ENCODE measurements at places on chromosomes 11 and 22. TPM values are rescaled to one million over a fixed set of nuclear protein-coding genes. Genes with fewer than 3 reads are reported as not detected.

- H3K36me3 ChIP-seq, result no peaks in the 10 kb centered on the region
- H3K4me3 ChIP-seq, result no peak overlapping the region
- H3K27ac ChIP-seq, result no peak overlapping the region
- peaks cover 12% of the 10 kb centered on the region for H3K4me1 ChIP-seq
- no peak for DNase-seq
These were observed 46.7 kb downstream of the ABTB2 start for GRCh38 chr11:34311126-34311525.

DNA sequence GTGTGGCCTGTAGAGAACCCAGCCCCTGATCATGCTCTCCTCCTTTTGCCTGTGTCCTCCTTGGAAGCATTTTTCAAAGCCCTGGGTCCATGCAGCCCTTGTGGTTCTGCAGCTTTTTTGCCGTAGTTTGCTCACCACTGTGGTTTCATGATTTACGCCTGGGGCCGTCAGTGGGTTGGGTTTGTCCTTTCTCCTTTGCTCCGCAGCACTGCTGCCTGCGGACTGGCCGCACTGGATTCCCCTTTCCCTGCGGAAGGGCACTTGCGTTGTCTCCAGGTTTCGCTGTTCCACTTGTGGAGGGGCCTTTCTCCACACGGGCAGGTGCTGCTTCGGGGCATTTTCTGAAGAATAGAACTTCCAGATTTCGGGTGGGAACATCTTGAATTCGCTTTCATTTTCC, 1260.9 kb downstream of the BRD1 start:
- H3K4me3 ChIP-seq, result no peak overlapping the region
- peaks cover 6% of the 10 kb centered on the region for H3K27me3 ChIP-seq
- no peak for DNase-seq
- no peak overlapping the region for H3K27ac ChIP-seq
- peaks cover 4% of the 10 kb centered on the region for H3K4me1 ChIP-seq

DNA sequence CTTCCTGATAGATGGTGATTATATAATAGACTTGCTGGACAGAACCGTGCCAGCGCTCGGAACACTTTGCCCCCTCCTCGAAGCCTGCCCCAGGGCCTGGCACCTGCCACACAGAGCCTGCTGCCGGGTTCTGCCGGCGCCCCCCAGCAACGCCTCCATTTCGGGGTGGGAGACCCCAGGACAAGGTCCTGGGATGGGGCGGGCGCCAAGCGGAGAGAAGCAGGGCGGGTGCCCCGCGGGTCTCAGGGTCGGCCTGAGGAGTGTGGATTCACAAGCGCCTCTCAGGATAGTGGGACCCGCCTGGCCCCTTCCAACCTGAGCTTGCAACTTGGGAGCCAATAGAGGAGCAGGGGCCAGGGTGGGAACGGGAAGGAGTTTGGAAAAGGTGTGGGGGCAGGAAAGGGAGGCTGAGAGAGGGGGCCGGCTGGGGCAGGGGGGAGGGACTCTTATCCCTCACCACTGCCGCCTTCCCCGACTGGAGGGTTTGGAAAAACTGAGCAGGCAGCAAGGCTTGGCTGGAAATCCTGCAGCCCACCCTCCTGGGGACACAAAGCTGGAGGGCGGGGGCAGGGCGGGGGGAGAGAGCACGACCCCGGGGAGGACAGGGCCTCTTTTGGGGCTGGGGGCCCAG, 3.3 kb upstream of the BCL9L start:
- H3K4me3 ChIP-seq, result peak overlapping the region; percentile 95
- H3K27ac ChIP-seq, result peak overlapping the region; percentile 98
- H3K36me3 ChIP-seq, result peaks cover 7% of the 10 kb centered on the region
- peaks cover 59% of the 10 kb centered on the region for H3K4me1 ChIP-seq
- no peak for DNase-seq

- no peak overlapping the region for H3K27ac ChIP-seq
- H3K27me3 ChIP-seq, result peaks cover 9% of the 10 kb centered on the region
- H3K4me3 ChIP-seq, result no peak overlapping the region
- peaks cover 26% of the 10 kb centered on the region for H3K4me1 ChIP-seq
These were observed 13.0 kb downstream of the RTN4RL2 start for GRCh38 chr11:57473285-57473841.

DNA sequence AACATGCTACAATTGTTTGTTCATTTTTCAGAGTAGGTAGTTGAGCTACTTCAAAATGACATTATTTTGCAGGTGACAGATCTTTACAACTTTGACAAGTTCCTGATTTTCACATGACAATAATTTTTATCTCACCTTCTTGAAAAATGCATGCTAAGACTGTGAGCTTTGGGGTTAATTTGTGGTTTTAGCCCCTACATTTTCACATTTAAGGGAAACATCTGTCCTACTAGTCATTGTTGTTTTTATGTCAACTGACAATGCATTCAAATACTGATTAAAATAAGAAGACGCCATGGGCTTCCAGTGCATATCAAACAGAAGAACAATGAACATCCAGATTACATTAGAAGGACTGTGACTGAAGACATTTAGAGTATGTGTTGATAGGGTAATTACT, 1470.8 kb upstream of the TENM4 start:
- no peaks in the 10 kb centered on the region for H3K27me3 ChIP-seq
- H3K4me1 ChIP-seq, result no peaks in the 10 kb centered on the region
- H3K27ac ChIP-seq, result no peak overlapping the region
- H3K4me3 ChIP-seq, result no peak overlapping the region
- DNase-seq, result no peak

DNA sequence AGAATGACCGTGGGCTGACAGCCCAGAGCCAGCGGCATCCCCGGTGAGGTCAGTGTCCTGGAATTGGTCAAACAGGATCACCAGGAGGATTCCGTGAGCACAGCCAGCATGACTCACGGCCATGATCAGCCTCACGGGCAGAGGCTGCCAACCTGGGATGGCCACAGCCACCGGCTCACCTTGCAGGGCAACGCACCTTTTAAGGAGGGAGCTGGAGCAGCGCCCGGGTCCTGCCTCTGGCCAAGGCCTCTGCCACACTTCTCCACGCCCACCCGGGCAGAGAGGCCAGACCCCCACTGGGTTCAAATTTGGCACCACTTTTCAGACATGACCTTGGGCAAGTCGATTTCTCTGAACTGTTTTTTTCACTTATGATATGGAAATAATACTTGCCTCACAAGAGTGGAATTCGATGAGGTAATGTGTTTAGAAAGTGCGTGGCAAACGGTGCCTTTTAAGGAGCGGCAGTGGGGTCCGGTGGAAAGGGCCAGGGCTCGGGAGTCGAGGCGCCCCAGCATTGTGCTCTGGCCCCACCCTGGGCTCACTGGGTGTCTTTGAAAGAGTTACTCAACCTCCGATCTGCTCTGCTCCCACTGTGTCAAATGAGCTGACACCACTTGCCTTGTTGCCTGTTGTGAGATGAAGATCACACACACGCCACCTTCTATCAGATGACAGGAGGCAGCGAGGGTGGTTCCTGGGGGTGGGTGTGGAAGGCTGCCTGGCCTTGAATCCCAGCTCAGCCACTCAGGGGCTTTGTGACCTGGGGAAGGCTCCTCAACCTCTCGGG, 16.0 kb downstream of the TXN2 start:
- no peaks in the 10 kb centered on the region for H3K27me3 ChIP-seq
- peaks cover 6% of the 10 kb centered on the region for H3K4me1 ChIP-seq
- no peak overlapping the region for H3K4me3 ChIP-seq
- DNase-seq, result no peak

- no peak overlapping the region for H3K4me3 ChIP-seq
- H3K27ac ChIP-seq, result no peak overlapping the region
- H3K4me1 ChIP-seq, result peaks cover 36% of the 10 kb centered on the region
- DNase-seq, result no peak
These were observed 5.0 kb downstream of the DGKZ start for GRCh38 chr11:46352063-46352841.

DNA sequence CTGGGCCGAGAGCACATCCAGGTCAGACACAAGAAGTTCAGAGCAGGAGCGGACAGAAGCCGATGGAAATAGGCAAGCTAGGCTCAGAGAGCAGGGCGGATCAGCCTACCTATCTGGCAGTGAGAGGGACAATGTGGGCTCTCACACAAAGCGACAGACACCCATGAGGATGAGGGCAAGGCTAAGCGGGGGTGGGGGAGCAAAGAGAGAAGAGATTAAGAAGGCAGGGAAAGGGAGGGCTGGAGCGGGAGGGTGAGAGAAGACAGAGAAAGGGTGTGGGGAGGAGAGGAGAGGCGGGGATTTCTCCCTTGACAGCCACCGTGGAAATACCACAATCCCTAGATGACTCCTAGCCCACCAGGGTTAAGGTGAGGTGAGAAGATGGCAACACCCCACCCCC, 57.9 kb downstream of the BUD13 start:
- H3K4me3 ChIP-seq, result no peak overlapping the region
- H3K4me1 ChIP-seq, result no peaks in the 10 kb centered on the region
- no peak for DNase-seq
- H3K36me3 ChIP-seq, result no peaks in the 10 kb centered on the region
- H3K27me3 ChIP-seq, result peaks cover 5% of the 10 kb centered on the region
- no peak overlapping the region for H3K27ac ChIP-seq

DNA sequence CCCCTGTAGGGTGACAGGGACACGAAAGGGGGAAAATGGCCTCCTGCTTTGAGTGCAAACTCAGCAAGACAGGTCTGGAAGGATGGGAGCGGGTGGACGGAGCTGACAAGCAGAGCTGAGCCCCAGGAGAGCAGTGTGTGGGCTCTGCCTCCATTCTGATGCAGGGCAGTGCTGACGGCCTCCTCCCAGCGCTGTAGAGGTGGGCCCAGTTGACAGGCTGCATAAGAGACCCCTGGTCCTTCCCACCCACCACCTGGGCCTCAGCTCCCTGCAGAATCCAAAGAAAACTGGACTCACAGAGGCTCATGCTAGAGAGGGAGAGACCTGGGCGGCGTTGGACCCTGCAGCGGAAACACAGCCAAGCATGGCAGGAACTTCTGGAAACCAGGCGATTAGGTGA, 1113.4 kb downstream of the BRD1 start:
- no peaks in the 10 kb centered on the region for H3K27me3 ChIP-seq
- DNase-seq, result no peak
- no peaks in the 10 kb centered on the region for H3K4me1 ChIP-seq
- no peaks in the 10 kb centered on the region for H3K36me3 ChIP-seq
- no peak overlapping the region for H3K27ac ChIP-seq

- no peak overlapping the region for H3K4me3 ChIP-seq
- H3K27me3 ChIP-seq, result no peaks in the 10 kb centered on the region
- DNase-seq, result no peak
These were observed 66.0 kb upstream of the HORMAD2 start for GRCh38 chr22:30014244-30014643.

GRCh38 chr11:17649696-17650095, 69.7 kb upstream of the MYOD1 start:
- DNase-seq, result no peak
- H3K4me3 ChIP-seq, result no peak overlapping the region
- H3K4me1 ChIP-seq, result no peaks in the 10 kb centered on the region
- H3K27me3 ChIP-seq, result peaks cover 29% of the 10 kb centered on the region
- no peaks in the 10 kb centered on the region for H3K36me3 ChIP-seq

GRCh38 chr22:49354516-49355210, 473.0 kb downstream of the BRD1 start:
- H3K4me1 ChIP-seq, result no peaks in the 10 kb centered on the region
- H3K4me3 ChIP-seq, result no peak overlapping the region
- no peaks in the 10 kb centered on the region for H3K36me3 ChIP-seq
- H3K27me3 ChIP-seq, result peaks cover 16% of the 10 kb centered on the region

DNA sequence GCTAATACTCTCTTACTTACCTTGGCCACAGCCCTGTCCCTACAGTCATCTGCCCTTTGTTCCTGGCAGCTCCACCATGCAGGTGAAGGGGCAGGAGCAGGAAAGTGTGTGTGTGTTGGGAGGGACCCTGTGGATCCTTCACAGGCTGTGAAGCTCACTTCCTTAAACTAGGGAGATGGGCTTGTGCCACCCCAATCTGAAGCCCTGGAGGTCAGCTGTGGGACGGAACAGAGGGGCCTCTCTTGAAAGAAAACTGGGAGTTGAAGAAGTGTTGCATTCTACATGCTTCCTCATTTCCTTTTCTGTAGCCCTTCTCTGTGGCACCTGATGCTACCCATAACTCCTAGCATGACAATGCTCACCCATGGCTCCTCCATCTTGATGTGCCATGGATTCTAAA, 11.7 kb downstream of the FADS1 start:
- no peaks in the 10 kb centered on the region for H3K4me1 ChIP-seq
- H3K36me3 ChIP-seq, result peaks cover 21% of the 10 kb centered on the region
- no peak for DNase-seq
- H3K27me3 ChIP-seq, result no peaks in the 10 kb centered on the region

GRCh38 chr11:57475671-57476046, 15.3 kb downstream of the RTN4RL2 start:
- peaks cover 38% of the 10 kb centered on the region for H3K4me1 ChIP-seq
- peaks cover 9% of the 10 kb centered on the region for H3K27me3 ChIP-seq
- H3K4me3 ChIP-seq, result peak overlapping the region; percentile 81
- peak overlapping the region; percentile 61 for H3K27ac ChIP-seq
- H3K36me3 ChIP-seq, result no peaks in the 10 kb centered on the region

DNA sequence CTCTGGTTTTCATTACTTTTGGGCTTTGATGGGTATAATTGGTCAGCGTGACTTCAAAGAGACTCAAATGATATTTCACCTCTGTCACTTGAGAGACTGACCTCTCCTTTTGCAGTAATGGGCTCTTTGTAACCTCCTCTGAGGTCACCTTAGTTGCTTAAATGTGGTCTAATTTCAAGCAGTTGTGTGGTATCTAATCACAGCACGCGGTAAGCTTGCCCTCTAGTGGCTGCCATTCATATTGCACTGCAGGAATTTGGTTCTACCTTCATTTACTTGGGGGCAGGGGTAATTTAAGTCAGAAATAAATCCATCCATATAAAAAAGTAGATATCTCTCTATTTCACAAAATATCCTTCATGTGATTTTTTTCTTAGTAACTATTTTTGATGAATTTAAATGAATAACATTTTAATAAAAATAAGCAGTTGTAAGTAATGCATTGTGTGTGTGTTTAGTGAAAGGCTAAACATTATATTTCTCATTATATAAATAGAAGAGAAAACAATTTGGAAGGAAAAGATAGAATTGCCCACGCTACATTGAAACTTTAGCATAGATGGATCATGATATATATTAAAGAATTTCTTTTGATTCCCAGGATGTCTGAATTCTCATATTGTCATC, 55.0 kb upstream of the ANO3 start:
- H3K27me3 ChIP-seq, result peaks cover 2% of the 10 kb centered on the region
- DNase-seq, result no peak
- no peaks in the 10 kb centered on the region for H3K4me1 ChIP-seq
- no peaks in the 10 kb centered on the region for H3K36me3 ChIP-seq
- H3K4me3 ChIP-seq, result no peak overlapping the region

GRCh38 chr11:119417726-119418540, 5.0 kb downstream of the THY1 start:
- H3K27me3 ChIP-seq, result peaks cover 54% of the 10 kb centered on the region
- no peak overlapping the region for H3K27ac ChIP-seq
- H3K4me3 ChIP-seq, result no peak overlapping the region
- no peaks in the 10 kb centered on the region for H3K36me3 ChIP-seq
- H3K4me1 ChIP-seq, result peaks cover 13% of the 10 kb centered on the region
- no peak for DNase-seq

CENPM gene
- total RNA-seq, result 13.3 TPM

HSPB2 gene
- not detected for total RNA-seq

TKFC gene
- total RNA-seq, result 59.8 TPM

IL18 gene
- 1.00 TPM for total RNA-seq

APOBEC3H gene
- 1.4 TPM for total RNA-seq

PKNOX2 gene
- total RNA-seq, result not detected

VSIG10L2 gene
- not detected for total RNA-seq

ABCC8 gene
- total RNA-seq, result not detected

TENM4 gene
- 1.9 TPM for total RNA-seq

APLNR gene
- not detected for total RNA-seq
